ENCODE measurements at places on chromosomes 3 and 15.

GRCh38 chr15:61198722-61199121, 30.4 kb downstream of the RORA start:
- no peak for DNase-seq

DNA sequence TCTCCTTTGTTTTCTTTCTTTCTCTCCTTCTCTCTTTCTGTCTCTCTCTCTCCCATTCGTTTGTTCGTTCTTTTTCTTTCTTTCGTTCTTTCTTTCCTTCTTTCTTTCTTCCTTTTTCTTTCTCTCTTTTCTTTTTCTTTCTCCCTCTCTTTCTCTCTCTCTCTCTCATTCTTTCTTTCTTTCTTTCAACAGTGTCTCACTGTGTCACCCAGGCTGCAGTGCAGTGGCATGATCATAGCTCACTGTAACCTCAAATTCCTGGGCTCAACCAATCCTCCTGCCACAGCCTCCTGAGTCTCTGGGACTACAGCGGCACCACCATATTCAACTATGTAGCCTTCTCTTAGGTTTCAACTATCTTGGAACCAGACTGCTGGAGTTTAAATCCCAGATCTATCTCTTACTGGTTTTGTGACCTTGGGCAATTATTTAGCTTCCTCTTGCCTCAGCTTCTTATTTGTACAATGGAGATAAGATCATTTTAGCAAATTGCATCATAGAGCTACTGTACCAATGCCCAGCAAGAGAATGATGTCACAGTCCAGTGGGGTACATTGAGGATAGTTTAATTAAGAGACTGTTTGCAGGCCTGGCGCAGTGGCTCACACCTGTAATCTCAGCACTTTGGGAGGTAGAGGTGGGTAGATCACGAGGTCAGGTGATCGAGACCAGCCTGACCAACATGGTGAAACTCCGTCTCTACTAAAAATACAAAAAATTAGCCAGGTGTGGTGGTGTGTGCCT, 27.3 kb upstream of the PARL start:
- no peak for DNase-seq

DNA sequence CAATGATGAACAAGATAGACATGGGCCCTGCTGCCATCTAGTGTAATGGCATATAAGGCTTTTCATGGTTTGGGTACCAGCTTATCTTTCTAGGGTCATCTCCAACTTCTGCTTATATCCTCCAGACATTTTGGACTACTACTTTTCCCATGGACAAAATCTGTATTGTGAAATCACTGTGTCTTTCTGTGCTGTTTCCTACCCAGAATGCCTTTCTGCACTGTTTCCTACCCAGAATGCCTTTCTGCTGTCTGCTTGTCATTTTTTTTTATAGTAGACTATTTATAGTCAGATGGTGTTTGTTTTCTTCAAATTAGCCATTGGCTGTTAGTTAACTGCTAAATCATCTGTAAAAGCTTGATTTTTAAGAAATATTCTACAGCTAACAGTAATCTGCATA, 20.1 kb downstream of the VPS8 start:
- no peak for DNase-seq

DNA sequence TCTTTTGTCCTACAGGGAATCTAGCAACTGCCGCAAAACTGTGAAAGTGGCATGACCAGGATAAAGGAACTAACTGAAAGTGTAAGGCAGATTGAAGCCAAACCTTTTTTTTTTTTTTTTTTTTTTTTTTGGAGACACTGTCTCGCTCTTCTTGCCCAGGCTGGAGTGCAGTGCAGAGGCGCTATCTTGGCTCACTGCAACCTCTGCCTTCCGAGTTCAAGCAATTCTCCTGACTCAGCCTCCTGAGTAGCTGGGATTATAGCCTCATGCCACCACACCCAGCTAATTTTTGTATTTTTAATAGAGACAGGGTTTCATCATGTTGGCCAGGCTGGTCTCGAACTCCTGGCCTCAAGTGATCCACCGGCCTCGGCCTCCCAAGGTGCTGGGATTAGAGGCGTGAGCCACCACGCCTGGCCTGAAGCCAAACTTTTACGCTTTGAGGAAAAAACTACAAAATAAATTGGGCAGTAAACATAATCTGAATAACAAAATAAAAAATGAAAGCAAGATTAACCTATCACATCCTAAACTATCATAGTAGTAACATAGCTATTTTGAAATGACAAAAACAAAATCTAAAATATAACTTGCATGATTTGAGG, 9.7 kb downstream of the SLTM start:
- no peak for DNase-seq

Data from MM.1S (cell line).